Stimulated activated CD4-positive, alpha-beta T cell treated with anti-CD3 and anti-CD28 coated beads, TNF-alpha, amount 100 ng/mL, for 1 hour (primary cell): ENCODE measurements at places on chromosomes 3 and 15.

DNA sequence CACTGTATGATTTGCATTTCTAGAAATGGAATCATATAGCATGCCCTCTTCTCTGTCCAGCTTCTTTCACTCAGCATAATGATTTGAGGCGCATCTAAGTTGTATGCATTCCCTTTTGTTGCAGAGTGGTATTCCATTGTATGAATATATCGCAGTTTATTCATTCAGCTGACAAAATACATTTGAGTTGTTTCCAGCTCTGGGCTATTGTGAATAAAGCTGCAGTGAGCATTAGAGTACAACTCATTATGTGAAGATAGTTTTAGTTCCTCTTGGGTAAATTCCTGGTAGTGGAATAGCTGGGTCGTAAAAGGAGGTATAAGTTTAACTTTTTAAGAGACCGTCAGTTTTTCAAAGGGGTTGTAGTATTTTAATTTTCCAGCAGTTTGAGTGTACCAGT, 38.5 kb upstream of the POLR2M start:
- DNase-seq, result no peak

GRCh38 chr3:175731543-175731942, 872.4 kb downstream of the NAALADL2 start:
- DNase-seq, result no peak

DNA sequence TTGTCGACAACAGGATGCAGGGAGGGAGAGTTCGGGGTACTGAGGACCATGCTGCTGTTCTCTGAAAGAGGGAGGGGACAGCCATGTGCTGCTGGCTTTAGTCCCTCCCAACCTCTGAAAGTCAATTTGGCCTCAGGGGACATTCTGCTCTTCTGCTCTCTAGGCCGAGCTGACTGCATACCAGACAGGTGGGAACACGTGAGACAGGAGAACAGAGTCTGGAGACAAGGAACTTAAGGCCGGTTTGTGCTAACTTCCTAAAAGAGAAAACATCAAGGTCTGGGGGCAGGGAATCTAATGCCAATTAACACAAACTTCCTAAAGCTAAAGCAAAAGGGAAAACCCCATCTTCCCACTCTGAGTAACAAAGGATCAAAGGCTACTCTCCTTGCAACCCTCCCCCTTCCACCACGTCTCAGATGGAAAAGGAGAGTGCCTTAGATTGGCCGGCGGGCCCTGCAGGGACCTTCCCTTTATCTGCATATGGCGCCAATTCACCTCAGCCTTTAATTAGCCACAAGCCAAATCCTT, 41.0 kb downstream of the SLCO2A1 start:
- DNase-seq, result no peak

- no peak for DNase-seq
Observed at GRCh38 chr3:11006986-11007933, 14.7 kb downstream of the SLC6A1 start.

DNA sequence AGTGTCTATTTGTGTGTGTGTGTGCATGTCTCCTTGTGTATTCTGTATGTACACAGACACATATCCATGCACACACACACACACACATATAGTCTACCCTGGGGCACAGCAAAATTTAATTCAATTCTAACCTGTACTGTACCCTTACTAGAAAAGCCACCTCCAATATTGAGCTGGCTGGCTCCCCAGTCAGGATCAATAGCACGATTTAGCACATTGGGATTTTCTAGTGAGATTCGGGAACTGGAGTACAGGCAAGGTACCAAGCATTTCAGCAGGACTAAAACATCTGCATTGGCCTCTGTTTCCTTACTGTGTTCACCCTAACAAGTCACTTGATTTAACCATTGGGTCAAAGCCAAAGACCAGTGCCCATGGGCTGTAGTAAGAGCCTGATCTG, 13.2 kb downstream of the FSTL1 start:
- no peak for DNase-seq

DNA sequence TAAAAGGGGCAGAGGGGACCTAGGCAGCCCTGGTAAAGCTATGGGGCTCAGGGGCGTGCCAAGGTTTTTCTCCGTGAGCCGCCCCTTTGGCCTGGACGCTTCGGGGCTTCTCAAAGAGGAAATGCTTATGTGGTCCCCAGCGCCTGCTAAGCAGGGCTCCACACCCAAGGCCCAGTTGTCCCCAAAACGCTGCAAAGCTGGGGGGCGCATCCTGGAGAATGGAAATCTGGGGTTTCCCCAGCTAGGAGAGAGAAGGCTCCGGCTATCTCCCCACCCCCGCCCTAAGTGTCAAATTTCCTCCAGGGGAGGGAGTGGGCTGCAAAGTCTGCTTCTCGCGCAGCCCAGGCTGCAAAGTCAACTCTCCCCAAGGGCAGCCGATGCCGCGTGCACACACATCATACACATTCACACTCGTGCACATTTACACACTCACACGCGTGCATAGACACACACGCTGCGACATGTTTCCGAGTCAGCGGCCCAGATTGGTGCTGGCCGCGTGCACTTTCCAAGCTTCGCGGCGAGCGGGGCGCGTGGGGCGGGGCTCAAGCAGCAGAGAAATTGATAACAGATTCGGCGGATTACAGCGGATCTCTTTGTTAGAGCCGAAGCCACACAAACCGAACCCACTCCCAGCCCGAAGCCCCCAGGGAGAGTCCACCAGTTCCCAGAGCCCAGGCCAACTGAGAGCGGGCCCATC, 4.5 kb downstream of the WNT5A start:
- DNase-seq, result no peak

- DNase-seq, result no peak
Observed at GRCh38 chr3:172104471-172105072, 65.2 kb downstream of the FNDC3B start.

- DNase-seq, result no peak
Observed at GRCh38 chr15:92448370-92448769, 54.7 kb downstream of the ST8SIA2 start.

GRCh38 chr3:44359146-44359751, 20.7 kb downstream of the TCAIM start:
- no peak for DNase-seq

DNA sequence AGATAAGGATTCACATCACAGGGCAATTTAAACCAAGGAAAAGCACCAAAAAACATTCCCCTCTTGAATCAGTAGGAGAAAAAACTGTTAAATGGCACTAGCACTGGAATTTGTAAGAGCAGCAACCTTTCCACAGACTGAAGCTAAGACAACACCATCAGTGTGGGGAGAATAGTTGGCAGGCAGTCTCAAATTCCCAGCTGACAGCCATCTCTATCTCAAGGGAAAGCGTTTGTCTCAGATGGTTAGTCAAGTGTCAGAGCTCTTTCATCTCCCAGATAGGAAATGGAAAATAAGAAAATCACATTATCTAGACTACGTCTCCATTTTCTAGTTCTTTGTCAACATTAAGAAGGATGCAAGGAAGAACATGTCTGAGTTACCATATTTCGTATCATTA, 228.7 kb downstream of the WDR72 start:
- no peak for DNase-seq
